ENCODE measurements at places on chromosomes 6 and 20. TPM values are rescaled to one million over a fixed set of nuclear protein-coding genes. Genes with fewer than 3 reads are reported as not detected.

FGD2 gene
- 1.2 TPM for total RNA-seq

GATA5 gene
- not detected for total RNA-seq

TSHZ2 gene
- 10.3 TPM for total RNA-seq

F13A1 gene
- total RNA-seq: not detected

BMP7 gene
- not detected for total RNA-seq

LHFPL5 gene
- total RNA-seq: not detected

PTCHD4 gene
- total RNA-seq: not detected

ZMYND8 gene
- total RNA-seq: 53.0 TPM

TSPO2 gene
- not detected for total RNA-seq

PCED1A gene
- total RNA-seq: 30.1 TPM

TGM3 gene
- not detected for total RNA-seq

NNAT gene
- total RNA-seq: not detected

HLA-DRA gene
- 58.1 TPM for total RNA-seq

DCDC2 gene
- total RNA-seq: not detected

Data from activated naive CD4-positive, alpha-beta T cell treated with anti-CD3 and anti-CD28 coated beads, Interleukin-2, amount 10 ng/mL, durations not matched to agents 5 hours and 36 hours (primary cell).